Cortex of kidney (tissue), 1 donor: ENCODE measurements at places on chromosomes 7 and 10.

DNA sequence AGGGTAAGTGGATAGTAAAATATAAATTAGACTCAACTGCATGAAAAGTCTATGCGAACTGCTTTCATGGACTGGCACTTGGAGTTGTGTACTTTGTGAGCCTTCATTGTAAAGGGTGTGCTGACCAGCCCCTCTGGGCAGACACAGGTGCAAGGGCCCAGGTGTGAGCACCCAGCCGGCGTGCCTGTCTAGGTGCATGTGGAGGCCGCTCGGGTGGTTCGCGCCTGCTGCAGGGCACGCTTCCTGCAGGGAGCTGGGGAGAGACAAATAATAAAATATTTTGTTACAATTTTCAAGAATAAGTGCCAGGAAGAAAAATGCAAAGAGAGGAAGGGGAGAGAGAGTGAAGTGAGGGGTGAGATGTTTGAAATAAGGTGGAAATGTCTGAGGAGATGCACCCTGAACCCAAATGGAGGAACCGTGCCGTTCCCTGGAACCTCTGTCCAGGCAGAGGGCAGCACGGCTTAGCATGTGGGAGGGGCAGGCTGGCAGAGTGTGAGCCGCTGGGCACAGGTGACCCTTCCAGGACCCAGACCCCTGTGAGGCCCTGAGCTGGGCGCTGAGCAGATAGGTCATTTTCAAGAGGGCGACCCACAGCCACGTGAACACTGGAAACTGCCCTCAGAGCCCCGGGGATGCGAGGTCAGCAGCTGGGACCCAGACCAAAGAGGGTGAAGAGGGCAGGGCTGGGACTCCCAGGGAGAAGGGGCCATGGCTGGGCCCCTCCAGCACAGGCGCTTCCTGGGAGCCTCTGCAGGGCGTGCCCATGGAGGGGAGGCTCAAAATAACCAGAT is 28.7 kb downstream of the RNF32 start:
- no peak for DNase-seq

GRCh38 chr7:116952635-116953371 is 498 bp upstream of the ST7 start:
- no peak for DNase-seq

- DNase-seq = no peak
Observed at GRCh38 chr10:14652067-14652466, 122.6 kb downstream of the FAM107B start.

DNA sequence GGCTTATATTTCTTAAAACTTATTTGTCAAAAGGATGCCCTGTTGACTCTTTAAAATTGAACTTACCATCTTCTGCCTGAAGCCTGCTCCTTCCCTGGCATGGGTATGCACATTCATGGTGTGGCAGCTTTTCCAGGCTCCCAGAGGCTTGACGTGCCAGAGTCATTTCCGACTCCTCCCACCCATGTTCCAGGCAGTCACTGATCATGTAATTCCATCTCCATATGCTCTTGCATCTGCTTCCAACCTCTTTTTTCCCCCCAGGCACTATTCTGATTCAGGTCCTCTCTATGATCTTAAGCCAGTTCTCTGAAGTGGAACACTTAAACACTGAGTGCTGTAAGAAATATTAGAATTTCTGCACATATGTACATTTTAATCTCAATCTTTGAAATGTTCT is 82.2 kb downstream of the CFAP58 start:
- DNase-seq = no peak

DNA sequence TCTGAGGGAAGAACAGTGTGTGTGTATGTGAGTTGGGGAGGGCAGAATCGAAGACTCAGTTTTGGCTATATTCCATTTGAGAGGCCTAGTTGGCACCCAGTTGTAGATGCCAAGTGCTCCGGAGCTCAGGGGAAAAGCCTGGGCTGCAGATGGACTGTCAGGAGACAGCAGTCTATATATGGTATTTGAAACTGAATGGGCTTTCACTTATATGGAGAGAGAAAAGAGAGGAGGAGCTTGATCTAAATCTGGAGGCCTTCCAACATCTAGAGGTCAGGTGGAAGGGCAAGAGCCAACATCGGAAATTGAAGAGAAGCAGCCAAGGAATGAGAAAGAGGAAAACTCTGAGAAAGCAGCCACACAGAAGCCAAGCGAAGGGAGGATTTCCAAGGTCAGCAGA is 350.8 kb upstream of the BMPER start:
- DNase-seq = no peak

GRCh38 chr7:144854839-144855424 is 19.1 kb upstream of the TPK1 start:
- no peak for DNase-seq

- DNase-seq = no peak
Observed at GRCh38 chr10:124869941-124870340, 68.3 kb downstream of the ABRAXAS2 start.

DNA sequence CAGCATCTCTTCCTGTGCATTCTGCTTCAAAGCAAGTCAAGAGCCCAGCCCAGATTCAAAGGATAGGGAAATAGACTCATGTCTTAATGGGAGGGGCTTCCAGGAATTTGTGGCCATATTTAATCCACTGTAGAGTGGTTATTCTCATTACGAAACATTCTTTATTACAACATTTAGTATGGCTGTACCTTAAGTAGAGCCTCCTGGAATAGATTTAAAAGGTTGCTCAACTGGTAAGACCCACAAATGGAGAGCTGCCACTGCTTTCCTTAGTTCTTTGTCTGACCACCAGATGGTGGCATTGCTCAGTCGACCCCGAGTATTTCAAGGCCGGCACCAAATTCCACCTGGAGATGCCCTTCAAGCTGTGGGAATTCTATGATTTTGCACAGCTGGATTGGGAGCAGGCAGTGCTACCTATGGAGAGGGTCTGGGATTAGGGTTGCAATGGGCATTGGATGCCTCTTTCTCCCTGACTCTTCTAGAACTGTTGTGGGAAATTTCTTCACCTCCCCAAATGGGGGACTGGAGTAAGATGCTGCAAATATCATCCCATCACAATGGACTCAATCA is 102.2 kb downstream of the RBM20 start:
- no peak for DNase-seq
